Stomach (tissue), 19 donors: ENCODE measurements at places on chromosomes 12 and 14. TPM values are rescaled to one million over a fixed set of nuclear protein-coding genes. Genes with fewer than 3 reads are reported as not detected.
A peak's percentile ranks its signal among the peaks of the same experiment; 100 is the strongest.

GRCh38 chr14:102728501-102728900, 48.7 kb upstream of the TRAF3 start:
- DNase-seq, result no peak

- DNase-seq, result no peak
Observed at GRCh38 chr12:66235626-66236281, 46.7 kb downstream of the IRAK3 start.

DNA sequence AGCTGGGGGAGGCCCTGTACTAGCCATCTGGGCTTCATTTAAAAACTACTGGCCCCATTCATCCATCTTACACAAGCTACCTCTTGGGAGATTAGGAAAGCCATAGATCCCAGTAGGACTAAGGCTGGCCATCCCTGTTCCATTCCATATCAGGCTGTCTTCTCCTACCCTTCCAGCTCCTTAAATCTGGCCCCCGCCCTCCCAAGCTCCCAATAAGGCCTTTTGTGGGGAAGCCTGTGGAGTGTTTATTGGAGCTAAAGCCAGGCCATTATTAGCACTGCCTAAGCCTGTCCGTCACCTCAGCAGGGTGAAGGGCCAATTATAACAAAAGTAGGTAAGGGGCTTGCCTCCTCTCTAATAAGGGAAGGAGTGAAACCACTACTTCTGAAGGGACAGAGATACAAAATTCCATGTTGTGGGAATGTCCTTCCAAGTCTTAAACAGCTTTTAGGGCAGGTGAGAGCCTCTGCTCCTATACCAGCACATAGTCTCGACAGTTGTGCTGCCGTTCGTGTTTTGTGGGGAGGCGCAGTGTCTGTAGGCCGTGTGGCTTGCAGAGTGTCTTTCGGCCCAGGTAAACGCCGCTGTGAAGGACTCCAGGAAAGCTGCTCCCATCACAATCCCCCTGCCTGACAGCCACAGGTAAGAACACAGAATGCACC, 3.7 kb downstream of the MYL6 start:
- peak; percentile 29 for DNase-seq

DNA sequence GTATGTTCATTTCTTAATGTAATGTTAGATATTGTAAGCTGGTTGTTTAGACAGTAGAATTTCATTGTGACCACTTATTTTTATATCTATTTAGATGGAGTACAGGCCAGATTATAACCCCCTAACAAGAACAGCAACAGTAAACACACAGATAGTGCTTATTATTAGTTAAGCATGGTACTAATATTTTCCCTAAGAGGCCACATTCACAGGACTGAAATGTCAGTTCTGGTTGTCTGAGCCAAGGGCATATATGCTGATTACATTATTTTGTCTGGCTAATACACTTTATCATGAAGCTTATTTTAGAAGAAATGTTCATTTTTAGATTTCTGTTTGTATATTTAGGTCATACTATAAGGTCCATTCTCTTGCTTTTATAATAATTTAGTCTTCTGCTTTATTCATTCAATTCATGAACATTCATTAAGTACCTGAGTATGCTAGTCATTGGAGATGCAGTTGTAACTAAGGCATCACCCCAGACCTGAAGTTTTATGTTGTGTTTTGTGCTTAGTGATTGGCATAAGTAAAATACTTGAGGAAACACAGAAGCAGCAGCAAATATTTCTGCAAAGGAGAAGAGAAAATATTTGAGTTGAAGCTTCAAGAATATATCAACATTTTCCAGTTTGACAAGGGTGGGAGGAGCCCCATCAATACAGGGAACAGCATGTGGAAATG, 413.7 kb downstream of the RAD51B start:
- no peak for DNase-seq

DNA sequence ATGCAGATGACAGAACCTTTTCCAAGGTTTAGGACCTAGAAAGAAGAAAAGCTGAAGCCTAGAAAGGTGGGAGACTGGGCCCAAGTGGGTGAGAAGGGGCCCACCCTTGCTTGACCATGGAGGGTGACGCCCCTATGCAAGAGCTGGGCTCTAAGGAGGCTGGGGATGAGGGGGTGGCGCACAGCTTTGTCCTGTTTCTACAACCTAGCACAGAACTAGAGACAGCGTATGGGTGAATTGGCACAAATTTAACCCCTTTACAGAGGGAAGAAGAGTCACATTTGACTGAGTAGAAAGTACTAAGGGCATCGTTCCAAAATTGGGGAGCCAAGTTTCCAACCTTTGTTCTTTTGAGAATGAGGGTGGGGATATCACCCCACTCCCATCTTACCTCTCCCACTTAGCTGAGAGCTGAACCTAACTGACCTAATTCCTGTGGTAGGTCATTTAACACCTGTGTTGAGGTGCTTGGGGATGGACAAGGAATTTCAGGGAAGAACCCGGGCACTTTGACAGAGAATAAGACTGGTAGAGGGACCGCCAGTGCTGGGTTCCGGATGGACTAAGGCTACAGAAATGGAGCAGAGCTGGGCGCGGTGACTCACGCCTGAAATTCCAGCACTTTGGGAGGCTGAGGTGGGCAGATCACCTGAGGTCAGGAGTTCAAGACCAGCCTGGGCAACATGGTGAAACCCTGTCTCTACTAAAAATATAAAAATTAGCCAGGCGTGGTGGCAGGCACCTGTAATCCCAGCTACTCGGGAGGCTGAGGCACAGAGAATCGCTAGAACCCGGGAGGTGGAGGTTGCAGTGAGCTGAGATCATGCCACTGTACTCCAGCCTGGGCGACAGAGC, 5.2 kb downstream of the NFKBIA start:
- no peak for DNase-seq

Gene RNASE7
- 0.58 TPM for polyA plus RNA-seq

DNA sequence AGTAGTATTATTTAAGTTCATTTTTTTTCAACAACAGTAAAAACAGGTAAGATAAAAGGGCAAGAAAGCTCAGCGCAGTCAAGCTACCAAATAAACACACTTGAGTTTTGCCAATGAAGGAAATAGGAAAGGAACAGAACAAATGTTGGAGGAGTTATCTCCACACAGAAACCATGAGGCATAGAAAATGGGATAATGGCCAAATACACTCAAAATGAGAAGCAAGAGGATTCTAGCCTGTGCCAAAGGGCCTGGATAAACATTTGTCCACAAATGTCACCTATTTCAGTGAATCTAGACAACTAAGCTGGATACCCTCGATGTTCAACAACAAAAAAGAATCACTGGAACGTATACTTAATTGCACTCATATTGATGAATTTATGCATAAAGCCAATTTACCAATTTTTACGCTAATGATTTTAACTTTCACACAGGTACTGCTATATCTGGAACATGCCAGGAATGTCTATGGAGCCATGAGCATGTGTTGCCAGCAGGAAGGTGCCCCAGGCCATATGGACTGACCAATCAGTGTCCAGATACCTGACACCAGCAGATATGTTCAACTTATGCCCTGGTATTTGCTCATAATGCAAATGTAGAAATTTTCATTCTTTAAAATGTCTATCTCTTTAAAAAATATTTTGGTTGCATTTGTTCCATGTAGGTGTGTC, 21.1 kb downstream of the ST8SIA1 start:
- no peak for DNase-seq

Gene MRPL52
- polyA plus RNA-seq, result 181 TPM

DNA sequence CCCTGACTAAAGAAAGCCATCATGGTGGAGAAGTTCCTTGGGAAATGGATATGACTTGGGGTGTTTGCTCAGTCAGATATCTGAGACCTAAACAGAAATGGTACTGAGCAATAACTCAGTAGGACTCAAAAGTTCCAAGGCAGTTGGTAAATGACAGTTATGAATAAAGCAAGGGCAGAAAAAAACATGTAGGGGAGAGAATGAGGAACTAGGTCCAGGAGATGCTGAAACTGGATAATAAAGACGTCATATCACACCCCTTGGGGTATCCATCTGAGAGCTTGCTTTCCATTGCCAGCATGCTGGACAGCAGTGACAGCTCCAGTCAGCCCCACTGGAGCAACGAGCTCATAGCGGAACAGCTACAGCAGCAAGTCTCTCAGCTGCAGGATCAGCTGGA, 37.5 kb downstream of the RPGRIP1 start:
- DNase-seq, result no peak

Gene PTCSC3
- polyA plus RNA-seq, result not detected

DNA sequence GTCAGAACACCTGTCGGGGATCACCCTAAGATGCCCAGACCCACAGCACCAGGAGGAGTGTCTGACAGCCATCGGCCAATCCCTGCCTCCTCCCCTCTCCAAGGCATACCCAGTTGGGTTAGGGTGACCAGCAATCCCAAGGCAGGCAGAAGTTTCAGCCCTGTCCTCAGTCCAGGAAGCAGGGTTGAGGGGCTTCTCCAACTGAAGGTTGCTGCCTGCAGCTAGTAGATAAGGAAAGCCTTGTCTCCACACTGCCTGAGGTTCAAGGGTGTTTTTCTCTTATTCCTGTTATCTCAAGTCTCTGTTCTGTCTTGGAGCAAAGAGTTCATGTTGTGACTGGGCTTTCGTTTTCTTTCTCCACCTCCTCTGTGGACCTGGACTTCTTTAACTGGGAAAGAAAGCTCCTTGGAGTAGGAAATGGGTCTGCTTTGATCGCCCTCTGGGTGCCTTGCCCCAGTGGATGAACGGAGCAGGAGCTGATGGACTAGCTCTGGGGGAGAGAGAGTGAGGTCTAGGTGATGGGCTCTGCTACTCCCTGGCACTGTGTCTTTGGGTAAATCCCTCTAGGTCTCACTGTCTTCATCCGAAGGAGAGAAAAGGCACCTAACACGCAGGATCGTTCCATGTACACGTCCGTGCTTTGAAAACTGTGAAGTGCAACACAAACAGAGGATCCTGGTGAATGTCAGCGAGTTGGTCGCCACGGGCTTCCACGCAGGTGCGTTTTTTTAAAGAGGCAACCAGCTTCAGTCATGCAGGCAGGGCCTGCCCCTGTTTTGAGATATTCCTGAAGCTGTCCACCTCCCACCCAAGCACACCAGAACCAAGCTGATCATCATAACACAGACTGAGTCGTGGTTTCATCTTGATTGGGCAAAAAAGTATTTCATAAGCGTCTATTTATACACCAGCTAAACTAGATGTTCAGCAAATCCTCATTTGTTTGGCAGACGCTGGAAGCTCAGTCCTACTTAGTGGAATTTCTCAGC, 52.5 kb upstream of the FOXN3 start:
- DNase-seq, result no peak

Gene ACSS3
- 4.0 TPM for polyA plus RNA-seq

Gene FSCB
- polyA plus RNA-seq, result not detected

GRCh38 chr12:38101753-38102152, 214.8 kb upstream of the ALG10B start:
- no peak for DNase-seq

DNA sequence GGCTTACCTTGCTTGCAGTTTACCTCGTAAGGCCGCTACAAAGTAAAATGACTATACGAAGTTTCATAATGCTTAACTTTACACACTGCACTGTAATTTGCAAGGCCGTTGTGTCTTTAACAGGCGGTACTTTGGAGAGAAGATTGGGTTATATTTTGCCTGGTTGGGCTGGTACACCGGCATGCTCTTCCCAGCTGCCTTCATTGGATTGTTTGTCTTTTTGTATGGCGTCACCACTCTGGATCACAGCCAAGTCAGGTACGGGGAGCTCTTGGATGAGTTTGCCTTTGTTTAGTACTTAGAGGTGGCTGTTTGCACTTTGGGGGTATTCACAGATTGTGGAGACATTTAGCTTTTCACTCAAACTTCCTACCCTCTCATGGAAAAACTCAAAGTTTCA, 167.8 kb downstream of the SLC5A8 start:
- DNase-seq, result no peak

Gene GNG2
- polyA plus RNA-seq, result 3.7 TPM

- no peak for DNase-seq
Observed at GRCh38 chr14:42499137-42499536, 892.5 kb downstream of the LRFN5 start.

DNA sequence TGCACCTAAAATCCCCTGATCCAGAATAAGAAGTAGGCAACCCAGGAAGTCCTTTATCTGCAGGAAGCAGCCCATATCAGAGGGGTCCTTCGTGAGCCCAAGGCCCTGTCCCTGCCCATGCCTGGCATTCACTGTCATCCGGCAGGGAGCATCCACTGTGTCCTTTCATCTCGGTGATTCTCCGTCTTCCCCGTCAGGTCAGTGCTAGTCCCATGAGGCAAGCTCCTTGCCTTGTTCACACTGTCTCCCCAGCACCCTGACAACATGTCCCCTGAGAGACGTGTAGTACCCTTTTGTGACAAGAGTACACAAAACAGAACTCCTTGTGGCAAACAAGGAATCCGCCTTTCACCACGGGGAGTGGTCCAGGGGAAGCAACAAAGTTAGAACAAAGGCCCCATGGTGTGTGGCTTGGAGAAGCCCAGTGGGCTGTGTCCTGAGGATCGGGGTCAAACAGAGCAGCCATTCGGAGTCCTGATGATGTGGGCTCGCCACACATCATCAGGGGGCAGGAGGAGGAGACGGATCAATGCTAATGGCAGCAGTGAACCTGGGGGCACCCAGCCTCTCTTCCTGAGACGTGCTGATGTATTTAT, 112.1 kb downstream of the DICER1 start:
- DNase-seq, result peak; percentile 17

DNA sequence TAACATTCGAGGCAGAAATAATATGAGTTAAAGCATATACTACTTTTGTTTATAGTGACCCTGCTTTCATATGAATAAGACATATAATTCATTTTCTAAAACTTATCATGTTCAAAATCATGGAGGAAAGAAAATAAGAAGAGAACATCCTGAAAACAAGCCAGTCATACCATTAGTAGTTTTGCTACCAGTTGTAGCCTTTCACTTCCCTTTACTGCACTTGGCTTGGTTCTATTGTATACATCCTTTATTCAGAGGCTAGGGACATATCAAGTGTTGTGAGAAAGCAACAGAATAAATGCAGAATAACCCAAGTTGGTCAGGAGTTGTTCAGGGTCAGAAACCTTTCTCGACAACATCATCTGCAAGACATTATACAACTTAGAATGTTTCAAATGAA, 598.7 kb downstream of the SOX5 start:
- DNase-seq, result no peak

DNA sequence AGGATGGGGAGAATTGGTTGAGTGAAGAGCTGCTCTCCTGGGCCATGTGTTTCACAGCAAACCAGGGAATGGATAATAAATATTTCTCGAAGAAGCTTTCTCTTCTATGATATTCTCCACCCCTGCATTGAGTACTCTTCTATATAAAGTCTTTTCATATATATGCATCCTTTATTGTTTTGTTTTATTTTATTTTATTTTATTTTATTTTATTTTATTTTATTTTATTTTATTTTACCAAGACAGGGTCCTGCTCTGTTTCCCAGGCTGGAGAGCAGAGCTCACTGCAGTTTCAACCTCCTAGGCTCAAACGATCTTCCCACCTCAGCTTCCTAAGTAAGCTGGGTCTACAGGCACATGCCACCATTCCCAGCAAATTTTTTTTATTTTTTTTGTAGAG, 85.8 kb downstream of the SCN8A start:
- no peak for DNase-seq

GRCh38 chr14:52405314-52405713, 91.2 kb downstream of the PTGER2 start:
- no peak for DNase-seq

Gene RPGRIP1
- polyA plus RNA-seq, result 0.19 TPM
